RWPE1 (cell line): ENCODE measurements at places on chromosomes 5 and 9.
A peak's percentile ranks its signal among the peaks of the same experiment; 100 is the strongest.

- peak; percentile 52 for DNase-seq
Observed at GRCh38 chr5:72818866-72819534, 2.5 kb downstream of the TNPO1 start.

- DNase-seq: no peak
Observed at GRCh38 chr9:131721076-131721475, 18.8 kb downstream of the RAPGEF1 start.

DNA sequence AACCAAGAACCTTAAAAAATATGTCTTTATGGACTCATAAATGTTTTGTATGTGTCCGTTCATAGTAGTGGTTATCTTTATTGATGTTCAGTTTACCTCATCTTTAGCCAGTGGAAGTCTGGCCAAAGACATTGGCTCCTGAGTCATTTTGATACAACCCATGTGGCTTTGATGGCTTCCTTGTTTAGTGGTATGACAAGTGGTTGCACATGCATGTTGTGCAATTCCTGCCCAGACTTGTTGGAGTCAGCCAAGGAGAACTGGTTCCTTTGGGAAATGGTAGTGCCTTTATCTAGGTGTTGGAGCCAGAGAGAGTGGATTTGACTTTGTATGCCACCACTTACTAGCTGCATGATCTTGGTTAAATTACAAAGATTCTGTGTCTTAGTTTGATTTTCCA is 94.3 kb downstream of the RPS23 start:
- DNase-seq: peak; percentile 79

- no peak for DNase-seq
Observed at GRCh38 chr5:146720107-146720506, 158.4 kb downstream of the PPP2R2B start.

DNA sequence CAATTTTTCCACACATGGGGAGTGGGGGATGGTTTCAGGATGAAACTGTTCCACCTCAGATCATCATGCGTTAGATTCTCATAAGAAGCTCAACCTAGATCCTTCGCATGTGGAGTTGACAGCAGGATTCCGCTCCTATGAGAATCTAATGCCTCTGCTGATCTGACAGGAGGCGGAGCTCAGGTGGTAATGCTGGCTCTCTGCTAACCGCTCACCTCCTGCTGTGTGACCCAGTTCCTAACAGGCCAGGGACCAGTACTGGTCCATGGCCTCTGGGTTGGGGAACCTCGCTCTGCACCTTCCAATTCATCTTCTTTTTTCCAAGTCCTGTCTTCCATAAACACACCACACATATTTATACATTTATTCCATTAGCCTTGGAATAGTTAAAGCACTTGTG is 33.0 kb downstream of the POU5F2 start:
- DNase-seq: no peak

DNA sequence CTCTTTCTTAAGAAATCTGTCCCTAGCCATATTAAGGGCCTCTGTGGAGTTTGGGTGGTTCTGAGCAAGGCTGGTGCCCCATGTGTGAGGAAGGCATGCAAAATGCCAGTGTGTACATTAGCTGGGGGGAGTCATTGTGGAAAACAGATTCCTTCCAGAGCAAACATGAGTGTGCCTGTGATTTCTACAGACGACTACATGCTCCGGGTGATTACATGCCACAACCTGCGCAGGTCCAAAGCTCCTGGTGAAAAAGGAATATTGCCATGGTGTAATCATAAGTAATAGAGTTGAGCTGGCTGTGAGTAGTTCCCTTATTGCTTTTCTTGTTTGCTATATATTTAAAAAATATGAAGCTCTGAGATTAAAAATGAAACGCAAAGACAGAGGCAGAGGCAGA is 102.1 kb downstream of the ACER2 start:
- no peak for DNase-seq

DNA sequence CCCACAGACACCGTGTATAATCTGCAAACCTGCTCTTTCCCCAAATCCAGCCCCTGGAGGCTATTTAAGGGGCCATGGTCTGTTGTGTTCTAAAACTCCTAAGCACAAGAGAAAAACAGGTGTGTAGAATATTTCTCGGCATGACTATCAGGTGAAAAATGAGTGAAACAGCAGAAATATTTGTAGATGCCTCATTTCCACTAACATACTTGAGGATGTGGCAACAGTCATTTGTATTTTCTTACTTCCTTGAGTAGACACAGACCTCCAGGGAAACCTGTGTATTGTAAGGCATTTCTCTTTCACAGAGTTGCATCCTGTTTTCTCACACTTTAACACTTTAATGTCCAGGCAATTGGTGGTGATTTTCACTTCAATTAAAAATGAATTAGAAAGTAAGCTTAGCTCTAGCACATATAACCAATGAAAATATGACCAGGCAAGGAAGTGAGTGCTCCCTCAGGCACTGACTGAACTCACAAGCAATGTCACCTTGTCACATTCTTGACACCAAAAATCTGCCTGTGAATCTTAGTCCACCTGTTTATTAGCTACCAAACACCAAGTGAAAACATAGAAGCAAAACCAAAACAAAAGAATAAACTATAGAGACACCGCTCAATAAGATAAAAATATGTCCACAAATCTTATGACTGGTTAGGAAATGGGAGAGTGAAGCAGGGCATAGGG is 64.4 kb downstream of the DIRAS2 start:
- no peak for DNase-seq

- no peak for DNase-seq
Observed at GRCh38 chr9:123716339-123716945, 213.5 kb downstream of the DENND1A start.

DNA sequence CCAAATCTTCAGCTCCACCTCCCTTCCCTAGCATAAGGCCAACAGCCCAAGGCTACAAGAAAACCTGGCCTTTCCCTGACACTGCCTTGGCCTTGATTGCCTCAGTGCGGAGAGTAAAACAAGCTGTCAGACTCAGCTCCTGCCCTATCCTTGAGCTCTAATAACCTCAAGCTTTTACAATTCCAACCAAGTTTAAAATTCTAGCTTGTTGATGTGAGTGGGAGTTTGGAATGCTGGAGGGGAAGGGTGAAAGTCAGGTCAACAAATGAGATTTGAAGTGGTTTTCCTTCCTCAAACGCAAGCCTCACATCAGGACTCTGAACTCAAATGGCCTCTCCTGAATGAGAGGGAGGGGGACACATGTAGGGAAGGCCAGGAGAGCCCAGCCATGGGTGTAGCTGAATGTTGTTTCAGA is 197.0 kb upstream of the VLDLR start:
- no peak for DNase-seq

DNA sequence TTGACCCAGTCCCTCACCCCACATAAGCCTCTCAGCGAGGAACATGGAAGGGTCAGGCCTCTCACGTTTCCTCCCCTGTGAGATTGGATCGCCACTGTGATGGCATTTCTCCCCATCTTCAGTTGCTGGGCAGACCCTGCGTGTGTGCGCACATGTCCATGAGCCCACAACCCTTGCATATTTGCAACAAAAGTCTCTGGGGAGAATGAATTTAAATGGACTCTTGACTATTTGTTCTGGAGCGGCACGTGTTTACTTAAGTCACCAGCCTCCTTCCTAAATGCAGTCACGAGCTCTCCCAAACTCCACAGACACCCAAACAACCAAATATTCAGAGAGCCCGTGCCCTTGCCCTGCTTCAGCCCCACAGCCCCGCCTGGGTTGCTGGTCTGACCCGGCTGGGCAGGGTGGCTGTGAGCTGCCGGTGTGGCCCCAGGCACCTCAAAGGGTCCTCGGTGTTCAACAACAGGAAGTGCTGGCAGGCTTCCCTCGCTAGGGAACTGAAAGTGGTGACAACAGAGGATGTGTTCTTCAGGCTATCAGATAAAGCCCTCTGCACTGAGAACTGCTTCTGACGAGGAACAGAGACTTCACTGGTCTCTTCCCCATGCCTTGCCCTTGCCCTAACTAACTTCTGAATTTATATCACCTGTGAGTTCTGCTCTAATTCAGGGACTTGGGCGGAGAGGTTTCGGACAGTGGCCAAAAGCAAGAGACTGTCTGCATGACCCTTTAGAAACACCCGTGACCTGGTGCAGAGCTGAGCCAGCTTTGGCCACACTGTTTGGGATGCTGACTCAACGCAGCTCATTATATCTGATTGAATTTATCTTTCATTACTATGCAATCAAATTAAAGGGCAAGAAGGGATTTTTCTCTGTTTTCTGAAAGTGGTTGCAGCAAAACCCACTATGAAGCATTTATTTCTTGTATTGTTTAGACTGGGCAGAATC is 19.2 kb upstream of the CD180 start:
- DNase-seq: no peak

DNA sequence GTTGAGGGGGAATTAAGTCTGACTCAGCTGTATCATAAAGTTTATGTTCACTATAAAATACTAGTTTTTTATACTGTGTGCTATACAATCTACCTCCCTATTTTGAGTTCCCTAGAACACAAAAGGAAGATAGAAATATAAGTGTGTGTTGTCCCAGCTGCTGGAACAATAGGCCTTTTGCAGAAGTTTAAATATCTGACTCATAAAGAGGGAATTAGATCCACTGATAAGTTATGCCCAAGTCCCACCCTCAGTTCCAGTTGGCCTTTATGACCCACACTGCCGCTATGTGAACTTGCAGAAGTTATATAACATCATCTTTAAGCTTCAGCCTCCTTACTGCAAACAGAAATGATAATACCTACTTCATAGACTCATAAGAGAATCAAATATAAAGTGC is 88.5 kb upstream of the DAB2 start:
- DNase-seq: peak; percentile 34

DNA sequence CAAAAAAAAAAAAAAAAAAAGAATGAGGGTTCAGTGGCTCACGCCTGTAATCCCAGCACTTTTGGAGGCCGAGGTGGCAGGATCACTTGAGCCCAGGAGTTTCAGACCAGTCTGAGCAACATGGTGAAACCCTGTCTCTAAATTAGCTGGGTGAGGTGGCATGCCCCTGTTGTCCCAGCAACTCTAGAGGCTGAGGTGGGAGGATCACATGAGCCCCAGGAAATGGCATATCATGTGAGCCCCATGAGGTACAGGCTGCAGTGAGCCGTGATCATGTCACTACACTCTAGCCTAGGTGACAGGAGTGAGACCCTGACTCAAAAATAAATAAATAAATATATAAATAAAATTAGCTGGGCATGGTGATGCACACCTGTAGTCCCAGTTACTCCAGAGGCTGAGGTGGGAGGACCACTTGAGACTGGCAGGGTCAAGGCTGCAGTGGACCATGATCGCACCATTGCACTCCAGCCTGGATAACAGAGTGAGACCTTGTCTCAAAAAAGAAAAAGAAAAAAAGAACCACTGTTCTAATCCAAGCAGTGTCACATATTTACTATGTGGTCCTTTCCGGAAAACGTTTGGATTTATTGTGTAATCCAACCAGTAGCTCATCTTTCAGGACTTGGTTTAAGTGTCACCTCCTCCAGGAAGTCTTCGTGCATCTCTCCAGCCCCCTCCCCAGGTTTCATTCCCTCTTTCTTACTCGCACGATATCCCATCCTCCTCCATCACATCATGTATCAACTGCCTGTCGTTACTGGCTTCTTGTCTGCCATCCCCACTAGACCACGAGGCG is 12.3 kb upstream of the SPOUT1 start:
- DNase-seq: no peak

- DNase-seq: no peak
Observed at GRCh38 chr5:72954389-72954788, 1.5 kb upstream of the FCHO2 start.

DNA sequence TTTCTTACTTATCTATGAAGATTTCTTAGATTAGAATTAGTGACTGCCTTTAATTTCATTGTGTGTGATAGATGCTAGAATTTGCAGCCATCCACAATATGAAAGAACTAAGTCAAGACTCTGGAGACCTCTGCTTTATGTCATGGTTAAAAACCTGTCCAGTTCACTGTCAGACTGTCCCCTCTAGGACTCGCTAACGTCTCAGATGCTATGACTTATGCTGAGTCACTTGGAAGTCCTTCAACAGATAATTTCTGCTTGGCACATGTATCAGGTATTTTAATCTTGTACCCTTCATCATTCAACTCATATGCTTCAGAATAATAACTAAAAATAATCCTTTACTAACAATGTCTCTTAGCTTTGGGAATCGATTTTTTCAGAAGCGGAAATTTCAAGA is 230.5 kb upstream of the DMAC1 start:
- DNase-seq: no peak

DNA sequence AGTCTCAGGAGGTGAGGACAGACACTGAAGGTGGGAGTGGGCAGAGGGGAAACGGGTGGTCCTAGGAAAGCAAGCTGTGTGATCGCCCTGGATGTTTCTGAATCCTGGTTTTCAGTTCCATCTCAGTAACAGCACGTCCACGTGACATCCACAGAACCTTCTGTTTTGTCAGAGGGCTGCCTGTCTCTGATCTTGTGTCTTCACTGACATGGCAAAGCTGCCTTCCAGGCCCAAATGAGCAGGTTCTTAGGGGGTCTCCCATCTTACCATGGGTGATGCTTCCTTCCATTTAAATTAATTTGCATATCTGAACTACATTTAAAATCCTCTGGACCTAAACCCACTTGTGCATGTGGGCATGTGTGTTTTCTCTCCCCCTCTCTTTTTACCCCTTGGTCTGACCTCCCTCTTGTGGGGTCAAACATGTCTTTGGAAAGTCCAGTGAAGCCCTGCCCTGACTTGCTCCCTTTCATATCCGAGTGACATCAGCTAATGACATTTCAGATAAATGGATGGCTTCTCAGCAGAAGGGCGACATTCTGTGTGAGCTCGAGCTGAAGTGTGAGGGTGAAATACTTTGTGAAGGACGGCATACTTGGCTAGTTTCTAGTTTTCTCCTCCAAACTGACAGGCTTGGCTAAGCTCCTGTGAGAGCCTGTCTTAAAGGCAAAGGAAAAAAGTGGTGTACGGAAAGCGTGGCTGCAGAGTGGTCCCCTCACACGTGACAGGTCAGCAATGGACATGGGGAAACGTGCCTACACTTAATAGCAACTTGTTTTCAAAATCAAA is 204.8 kb upstream of the S1PR3 start:
- DNase-seq: no peak

- DNase-seq: no peak
Observed at GRCh38 chr9:70450738-70451137, 36.3 kb upstream of the KLF9 start.

GRCh38 chr5:143126174-143127019 is 277.1 kb downstream of the NR3C1 start:
- DNase-seq: no peak
